Posterior cingulate gyrus (tissue), 11 donors: ENCODE measurements at places on chromosomes 11 and 22.

GRCh38 chr22:46657655-46657953 lies 37.4 kb downstream of the GRAMD4 start:
- DNase-seq: no peak

GRCh38 chr22:21632237-21632895 lies at the start of gene CCDC116:
Gene CCDC116, plus strand, starts transcription at chr22:21632760. Its CDS starts 422 bp downstream, at chr22:21633182.
- DNase-seq: no peak

- DNase-seq: no peak
These were observed 339.7 kb downstream of the BRD1 start for GRCh38 chr22:49487950-49488349.

GRCh38 chr11:70397336-70397982 lies 870 bp upstream of the CTTN start:
- no peak for DNase-seq

- DNase-seq: no peak
These were observed 73.7 kb downstream of the PRCP start for GRCh38 chr11:82826526-82826925.

- DNase-seq: no peak
These were observed 1.5 kb downstream of the DBX1 start for GRCh38 chr11:20158597-20159257.

GRCh38 chr11:103079833-103080232 lies 12.1 kb downstream of the DCUN1D5 start:
- no peak for DNase-seq

- peak; percentile 15 for DNase-seq
These were observed 442 bp downstream of the COPB1 start for GRCh38 chr11:14499178-14499559.

GRCh38 chr11:130435671-130436070 lies 7.3 kb upstream of the ADAMTS8 start:
- no peak for DNase-seq

DNA sequence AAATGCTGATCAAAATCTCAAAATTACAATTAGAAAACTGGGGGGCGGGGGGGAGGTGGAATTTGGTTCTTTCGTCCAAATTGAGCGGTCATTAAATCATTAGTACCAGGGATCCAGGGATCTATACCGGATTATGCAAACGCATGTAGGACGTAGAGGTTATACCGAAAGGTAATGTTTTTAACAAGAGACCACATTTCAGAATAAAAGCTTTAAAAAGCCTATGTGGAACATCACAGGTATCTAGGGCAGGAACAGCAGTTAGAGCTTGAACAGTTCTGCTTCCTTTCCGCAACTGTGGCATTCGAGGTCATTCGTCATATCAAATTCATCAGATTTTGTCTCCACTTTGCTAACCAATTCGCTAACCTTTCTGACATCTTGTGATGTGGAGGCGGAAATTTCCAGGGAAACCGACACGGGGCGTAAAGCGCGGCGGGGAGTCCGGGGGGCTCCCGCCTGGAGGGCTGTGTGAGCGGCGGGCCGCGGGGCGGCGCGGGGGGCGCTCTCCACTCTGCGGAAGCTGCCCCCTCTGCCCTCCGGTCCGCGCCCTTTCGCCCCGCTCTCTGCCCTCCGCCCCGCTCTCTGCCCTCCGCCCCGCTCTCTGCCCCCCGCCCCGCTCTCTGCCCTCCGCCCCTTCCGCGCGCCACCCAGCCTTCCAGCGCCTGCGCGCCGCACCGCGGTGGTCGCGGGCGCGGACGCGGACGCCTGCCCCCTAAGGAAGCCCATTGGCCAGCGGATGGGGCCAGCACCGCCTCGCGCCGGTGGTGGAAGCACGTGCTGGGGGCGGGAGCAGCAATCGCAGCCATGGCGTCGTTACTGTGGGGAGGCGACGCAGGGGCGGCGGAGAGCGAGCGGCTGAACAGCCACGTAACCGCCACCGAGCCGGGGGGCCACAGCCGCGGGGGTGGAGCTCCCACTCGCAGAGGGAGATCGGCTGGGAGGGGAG lies at the start of gene DDX25:
TSS of gene DDX25 (plus strand) at position 798 of the 949 bp plus-strand sequence. CDS start at position 808, 10 bp downstream.
- DNase-seq: peak; percentile 49

DNA sequence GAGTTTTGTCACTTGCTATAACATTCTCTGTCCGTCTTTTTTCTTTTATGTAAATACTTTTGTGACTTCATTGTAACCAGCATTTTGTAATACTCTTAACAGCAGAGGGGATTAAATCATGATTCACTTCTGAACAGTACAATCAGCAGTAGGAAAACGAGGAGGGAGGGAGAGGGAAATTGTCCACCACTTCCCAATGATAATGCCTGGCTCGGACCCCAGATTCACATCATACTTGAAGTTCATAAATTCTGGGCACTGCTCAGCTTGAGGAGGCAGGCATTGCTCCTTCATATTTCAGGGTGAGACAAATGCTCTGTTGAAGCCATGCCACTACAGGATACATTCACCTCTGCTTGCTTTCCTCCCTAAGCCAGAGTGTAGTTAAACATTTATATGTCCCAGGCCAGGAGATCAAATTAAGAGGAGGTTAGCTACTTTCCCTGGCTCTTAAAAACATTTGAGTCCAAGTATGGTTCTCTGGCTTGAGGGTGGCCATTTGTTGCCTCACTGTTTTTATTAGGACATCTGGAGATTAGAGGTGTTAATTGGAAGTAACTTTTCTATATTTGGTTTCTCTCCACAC lies 129.0 kb upstream of the LDLRAD3 start:
- no peak for DNase-seq

- DNase-seq: no peak
These were observed 164.6 kb downstream of the MN1 start for GRCh38 chr22:27636716-27637508.

DNA sequence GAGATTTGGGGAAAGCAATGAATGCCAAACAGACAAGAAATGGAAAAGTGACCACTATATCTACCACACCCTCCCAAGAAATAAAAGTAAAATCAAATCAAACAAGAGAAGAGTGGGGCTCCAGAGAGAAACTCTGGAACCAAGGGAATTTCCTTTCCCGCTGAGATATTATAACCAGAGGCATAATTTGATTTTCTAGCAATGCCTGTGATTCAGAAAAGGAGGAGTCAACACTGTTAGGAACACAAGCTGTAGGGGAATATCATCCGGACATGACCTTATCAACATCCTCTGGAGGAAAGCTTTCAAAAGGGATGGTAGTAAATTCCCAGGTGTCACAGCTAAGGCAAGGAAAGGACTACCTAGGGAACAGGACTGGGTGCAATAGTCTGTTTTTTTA lies 29.6 kb upstream of the LRRC55 start:
- DNase-seq: no peak

- DNase-seq: no peak
These were observed 33.4 kb downstream of the FAM118A start for GRCh38 chr22:45343143-45343542.

- no peak for DNase-seq
These were observed 55.1 kb upstream of the RCE1 start for GRCh38 chr11:66787934-66788758.

- DNase-seq: no peak
These were observed 30.8 kb downstream of the ZNRF3 start for GRCh38 chr22:28914201-28914600.

GRCh38 chr11:82105331-82105998 lies 628.2 kb downstream of the FAM181B start:
- peak; percentile 66 for DNase-seq

- DNase-seq: no peak
These were observed 340.7 kb downstream of the MIAT start for GRCh38 chr22:26998129-26998528.

DNA sequence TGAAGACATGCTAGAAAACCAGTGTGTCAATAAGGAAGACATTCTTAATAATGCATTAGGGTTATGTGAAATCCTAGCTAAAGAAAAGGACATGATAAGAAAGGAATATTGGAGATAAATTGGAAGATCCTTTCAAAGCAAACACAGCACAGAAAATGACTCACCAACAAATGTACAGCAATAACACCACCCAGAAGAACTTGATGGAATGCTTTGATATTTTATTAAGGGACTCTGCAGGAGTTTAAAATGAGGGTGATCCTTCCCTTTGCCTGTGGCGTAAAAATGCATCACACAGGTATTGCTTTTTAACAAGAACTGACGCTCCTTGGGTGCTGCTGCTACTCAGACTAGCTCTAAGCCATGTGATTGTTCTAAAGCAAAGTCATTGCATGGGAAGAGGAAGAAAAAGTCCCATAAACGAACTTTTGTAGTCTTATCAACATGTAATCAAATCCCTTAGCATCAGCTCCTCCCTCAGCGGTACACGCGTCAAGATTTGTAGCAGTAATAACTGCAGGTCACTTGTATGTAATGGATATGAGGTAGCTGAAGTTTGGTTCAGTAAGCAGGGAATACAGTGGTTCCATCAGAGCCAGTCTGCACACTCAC lies 48.4 kb upstream of the EED start:
- DNase-seq: no peak

- peak; percentile 62 for DNase-seq
These were observed at the start of gene ARAP1 for GRCh38 chr11:72752088-72752914. Gene ARAP1, minus strand, starts transcription at chr11:72752408. Its CDS starts 25,280 bp downstream, at chr11:72727128.

GRCh38 chr11:119545978-119546915 lies 123.3 kb upstream of the THY1 start:
- no peak for DNase-seq

DNA sequence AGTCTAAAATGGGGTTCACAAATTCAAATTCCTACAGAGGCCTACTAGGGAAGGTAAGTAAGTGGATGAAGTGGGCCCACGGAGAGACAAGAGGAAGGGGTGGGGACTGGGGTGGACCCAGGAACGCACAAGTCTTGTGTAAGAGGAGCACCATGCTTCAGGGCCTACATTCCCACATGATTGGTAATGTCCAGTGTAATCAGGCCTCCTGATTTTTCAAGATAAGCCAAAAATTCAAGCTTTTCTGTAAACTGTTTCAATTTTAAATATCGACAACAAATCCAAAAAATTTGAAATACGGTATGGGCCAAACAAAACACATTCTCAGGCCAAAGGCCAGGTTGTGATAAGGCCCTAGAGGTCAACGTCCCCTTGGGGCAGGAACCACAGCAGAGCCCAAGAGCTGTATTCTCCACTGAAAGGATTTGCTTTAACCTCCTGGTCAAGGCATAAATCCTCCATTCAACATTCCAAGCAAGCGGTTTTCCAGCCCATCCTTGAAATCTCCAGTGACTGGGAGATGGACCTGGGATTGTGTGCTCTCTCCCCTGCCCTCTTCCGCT lies 116.4 kb downstream of the TRIM29 start:
- DNase-seq: no peak

DNA sequence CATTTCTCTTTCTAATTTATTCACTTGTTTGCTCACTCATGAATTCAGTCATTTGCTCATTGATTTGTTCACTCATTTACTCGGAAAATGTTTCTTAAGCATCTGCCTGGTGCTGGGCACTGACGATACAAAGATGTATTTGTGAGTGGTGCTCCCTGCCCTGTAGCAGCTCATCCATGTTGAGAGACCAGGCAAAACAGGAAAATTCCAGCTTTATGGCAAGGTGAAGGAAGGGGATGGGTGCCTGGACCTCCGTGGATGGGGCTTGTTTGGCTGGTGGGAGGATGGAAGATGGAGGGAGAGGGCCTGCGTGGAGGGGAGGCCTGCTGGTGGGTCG lies 53.1 kb downstream of the TBC1D22A start:
- DNase-seq: no peak

- DNase-seq: no peak
These were observed 428.0 kb downstream of the TBC1D22A start for GRCh38 chr22:47190276-47190956.

DNA sequence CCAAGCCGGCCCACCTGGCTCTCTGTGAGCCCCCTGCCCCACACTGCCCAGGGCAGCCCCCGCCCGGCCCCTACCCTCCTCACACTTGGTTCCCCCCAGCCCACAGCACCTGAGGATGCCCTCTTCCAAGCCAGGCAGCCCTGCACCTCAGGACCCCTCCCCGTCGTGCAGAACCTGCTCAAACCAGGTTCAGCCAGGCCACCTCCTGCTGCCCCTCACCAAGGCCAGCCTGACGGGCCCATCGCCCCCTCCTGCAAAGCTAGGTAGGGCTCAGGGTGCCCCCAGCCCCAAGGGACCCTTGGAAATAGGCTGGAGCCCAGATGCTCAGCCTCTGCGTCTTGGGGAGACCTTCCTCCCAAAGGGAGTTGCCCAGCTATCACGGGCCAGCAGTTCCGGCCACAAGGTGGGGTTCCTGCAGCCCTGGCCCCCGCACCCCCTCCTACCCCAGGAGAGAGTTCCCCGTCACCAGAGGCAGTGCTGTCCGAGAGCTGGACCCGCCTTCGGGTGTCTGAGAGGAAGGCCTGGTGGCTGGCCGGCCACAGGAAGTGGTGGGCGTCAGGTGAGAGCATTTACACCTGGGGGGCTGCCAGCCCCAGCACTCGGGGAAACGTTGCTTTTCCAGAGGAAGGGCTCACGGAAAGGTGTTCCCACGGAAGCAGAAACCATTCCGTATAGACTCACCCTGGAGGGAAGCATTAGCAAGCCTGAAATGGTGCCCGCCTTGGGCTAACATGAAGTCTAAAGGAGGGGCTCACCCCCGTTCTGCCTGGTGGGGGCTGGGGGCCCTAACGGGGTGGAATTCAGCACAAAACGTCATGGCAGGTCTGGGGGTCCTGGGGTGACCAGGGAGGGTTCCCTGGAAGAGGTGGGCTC lies 3.2 kb upstream of the SYT8 start:
- no peak for DNase-seq

- DNase-seq: no peak
These were observed 18.3 kb downstream of the PRSS23 start for GRCh38 chr11:86818462-86819192.

GRCh38 chr22:36330655-36331305 lies 57.0 kb downstream of the MYH9 start:
- DNase-seq: no peak

GRCh38 chr22:44214764-44215163 lies 34.0 kb downstream of the PARVG start:
- DNase-seq: no peak

- DNase-seq: peak; percentile 92
These were observed 688.5 kb downstream of the TBC1D22A start for GRCh38 chr22:47450876-47451475.
